ENCODE measurements at places on chromosomes 11 and 22. TPM values are rescaled to one million over a fixed set of nuclear protein-coding genes. Genes with fewer than 3 reads are reported as not detected.

Gene SCT
- not detected for total RNA-seq

Gene DEPDC7
- 2.2 TPM for total RNA-seq

Gene SLC5A1
- total RNA-seq, result not detected

Gene OR52E8
- total RNA-seq, result not detected

Gene SCGB2A2
- total RNA-seq, result not detected

Gene OOSP4B
- total RNA-seq, result not detected

Gene PHF21B
- total RNA-seq, result 0.15 TPM

Gene HSPB2
- not detected for total RNA-seq

Gene OR52H1
- total RNA-seq, result not detected

Gene CRYBA4
- total RNA-seq, result not detected

Gene SLC5A4
- total RNA-seq, result not detected

Gene IFTAP
- 1.5 TPM for total RNA-seq

Gene ASCC2
- total RNA-seq, result 94.2 TPM

Gene DNAJC24
- 15.5 TPM for total RNA-seq

Gene BRSK2
- total RNA-seq, result 0.86 TPM

Gene ABTB2
- total RNA-seq, result 0.69 TPM

Gene IGSF22
- total RNA-seq, result 2.1 TPM

Gene GAL
- not detected for total RNA-seq

Gene OVCH2
- total RNA-seq, result not detected

Gene YPEL4
- 11.1 TPM for total RNA-seq

Gene GNG3
- not detected for total RNA-seq

All from T-cell (primary cell).